Activated CD8-positive, alpha-beta memory T cell treated with anti-CD3 and anti-CD28 coated beads for 4 hours (primary cell): ENCODE measurements at places on chromosomes 7 and 10.

- DNase-seq = no peak
These were observed 335.7 kb downstream of the PHTF2 start for GRCh38 chr7:78134256-78134655.

DNA sequence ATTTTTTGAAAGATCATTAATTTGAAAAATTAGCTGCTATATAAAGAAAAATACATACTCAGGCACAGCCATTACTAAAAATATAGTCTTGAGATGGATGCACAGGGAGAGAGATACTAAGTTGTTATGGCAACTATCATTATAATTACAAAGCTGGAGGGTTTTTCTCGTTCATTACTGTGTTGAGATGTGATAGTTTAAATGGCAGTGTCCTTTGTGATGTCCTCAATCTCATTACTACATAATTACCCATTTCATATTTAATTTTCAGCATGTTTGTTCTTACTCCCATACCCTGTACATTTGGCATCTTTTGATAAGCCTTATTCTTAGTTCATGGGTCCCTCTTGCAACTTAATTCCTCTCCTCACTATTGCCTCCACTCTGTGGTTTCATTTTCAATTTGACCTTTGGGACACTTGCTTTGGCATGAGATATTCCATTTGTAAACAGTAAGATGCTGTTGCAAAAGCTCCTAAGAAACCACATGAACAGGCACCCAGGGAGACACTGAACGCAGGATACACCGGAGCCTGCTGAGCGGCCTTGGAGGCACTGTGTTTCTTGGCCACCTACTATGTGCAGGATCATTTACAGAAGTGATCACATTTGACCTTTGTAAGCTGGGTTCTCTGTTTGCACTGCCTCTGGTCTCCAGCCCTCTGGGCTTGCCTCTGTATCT is 4.8 kb upstream of the CPXM2 start:
- no peak for DNase-seq

GRCh38 chr10:97169063-97169462 is 16.7 kb downstream of the SLIT1 start:
- DNase-seq = no peak

- DNase-seq = no peak
These were observed 79.0 kb upstream of the LSM8 start for GRCh38 chr7:118104812-118105441.

DNA sequence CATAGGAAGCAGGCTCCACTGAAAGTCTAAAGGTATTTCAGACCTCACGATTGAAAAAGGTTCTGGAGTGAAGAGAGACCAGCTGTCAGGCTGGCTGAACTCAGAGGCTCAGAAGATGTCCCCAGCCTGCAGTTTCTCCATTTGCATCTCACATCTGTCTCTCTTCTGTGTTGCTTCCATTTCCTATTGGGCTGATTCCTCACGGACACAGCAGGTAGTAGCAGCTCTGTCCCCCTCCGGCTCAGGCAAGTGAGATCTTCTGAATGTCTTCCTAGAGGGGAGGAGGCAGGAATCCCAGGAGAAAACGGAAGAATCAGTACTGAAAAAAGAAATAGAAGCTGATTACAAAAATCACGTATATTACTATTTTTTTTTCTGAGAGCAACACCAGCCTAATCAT is 274.1 kb upstream of the COBL start:
- no peak for DNase-seq

DNA sequence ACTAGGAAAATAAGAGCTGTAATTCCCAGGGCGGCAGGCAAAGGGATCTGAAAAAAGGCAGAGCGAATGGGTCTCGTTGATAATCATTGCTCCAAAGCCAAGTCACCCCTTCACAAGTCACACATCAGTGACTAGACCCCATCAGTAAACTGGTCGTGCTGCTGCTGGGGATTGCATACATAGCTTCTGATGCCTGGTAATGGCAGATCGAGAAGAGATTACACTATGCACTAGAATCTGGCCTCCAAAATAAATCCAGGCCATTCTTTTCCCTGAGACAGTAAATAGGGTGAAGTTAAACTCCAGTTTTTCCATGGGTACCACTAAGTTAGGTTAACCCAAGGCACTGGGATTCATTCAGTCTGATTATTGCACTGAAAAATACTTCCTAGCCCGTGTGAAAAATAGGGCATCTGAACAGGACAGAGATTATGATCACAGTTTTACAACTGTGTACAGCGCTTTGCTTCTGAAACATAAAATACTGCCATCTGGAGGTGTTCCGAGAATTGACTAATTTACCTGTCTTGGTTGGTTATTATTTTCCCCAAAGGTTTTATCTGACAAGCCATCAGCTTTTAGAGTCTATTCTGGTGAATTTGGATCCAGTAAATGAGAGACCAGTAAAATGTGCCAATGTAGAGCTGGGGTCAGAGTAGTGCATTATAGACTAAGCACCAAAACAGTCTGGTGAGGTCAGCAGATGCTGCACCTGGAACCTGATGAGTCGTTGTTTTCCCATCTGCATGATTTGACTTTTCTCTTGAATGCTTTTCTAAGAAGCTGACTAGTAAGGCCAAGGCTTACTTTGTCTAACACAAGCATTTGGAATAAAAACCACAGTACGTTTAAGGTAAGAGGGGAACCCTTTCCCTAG is 82.9 kb upstream of the AFAP1L2 start:
- no peak for DNase-seq

DNA sequence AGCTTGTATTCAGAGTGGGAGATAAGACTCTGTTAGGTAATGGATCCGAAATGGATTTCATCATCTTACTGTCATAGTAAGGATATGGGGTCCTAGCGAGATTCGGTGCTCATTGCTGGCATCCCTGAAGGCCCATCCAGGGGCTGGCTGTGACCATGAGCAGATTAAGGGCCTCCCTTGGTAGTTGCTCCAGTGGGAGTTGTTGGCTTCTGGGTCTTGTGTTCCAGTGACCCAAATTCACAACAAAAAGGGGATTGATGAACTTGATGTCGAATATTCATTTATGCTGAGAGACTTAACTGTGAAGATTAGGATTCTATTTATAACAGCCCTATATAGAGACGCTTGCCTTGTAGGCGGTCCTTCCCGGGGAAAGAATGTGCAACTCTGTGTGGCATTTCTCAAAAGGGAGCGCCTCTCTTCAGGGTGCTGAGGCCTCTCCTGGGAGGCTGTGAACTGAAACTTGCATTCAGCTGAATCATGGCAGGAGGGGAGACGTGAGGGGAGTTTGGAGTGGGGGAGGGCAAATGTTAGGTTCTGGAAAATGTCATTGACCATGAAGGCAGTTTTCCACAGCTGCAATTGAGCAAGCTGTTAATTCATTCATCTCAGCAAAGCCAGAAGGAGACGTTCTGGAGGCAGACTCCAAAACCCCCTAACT is 233.1 kb upstream of the FZD8 start:
- no peak for DNase-seq

DNA sequence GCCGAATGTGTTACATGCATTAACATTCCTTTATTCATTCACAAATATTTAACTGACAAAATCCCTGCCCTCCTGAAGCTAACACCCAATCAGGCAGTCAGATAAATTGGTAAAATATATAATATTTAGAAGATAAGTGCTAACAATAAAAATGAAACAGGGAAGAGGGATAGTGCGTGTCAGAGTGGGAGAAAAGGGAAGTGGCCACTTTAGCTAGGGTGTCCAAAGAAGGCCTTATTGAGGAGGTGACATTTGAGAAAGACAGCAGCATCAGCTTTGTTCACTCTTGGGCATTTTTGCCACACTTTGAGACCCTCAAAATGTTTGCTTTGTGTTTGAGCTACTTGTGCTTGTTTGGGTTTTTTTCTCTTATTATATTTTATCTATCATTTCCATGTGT is 317.8 kb downstream of the SNX13 start:
- no peak for DNase-seq

DNA sequence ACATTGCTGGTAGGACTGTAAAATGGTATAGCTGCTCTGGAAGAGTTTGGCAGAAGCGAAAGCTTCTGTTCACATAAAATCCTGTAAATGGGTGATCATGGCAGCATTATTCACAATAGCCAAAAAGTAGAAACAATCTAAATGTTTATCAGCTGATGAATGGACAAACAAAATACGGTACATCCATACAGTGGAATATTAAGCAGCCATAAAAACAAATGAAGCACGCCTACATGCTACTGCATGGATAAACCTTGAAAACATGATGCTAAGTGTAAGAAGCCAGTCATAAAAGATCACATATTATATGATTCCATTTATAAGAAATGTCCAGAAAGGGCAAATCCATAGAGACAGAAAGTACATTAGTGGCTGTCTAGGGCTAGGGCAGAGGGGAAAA is 32.7 kb downstream of the KIN start:
- DNase-seq = no peak

GRCh38 chr10:95531058-95531809 is 29.9 kb downstream of the SORBS1 start:
- no peak for DNase-seq

GRCh38 chr7:5197811-5198210 is 7.8 kb downstream of the WIPI2 start:
- no peak for DNase-seq

- no peak for DNase-seq
These were observed 133.2 kb downstream of the CAMK1D start for GRCh38 chr10:12482587-12482986.

GRCh38 chr7:79453266-79453557 is 255 bp downstream of the MAGI2 start:
- DNase-seq = no peak

GRCh38 chr7:150415161-150416153 is 35.0 kb upstream of the GIMAP8 start:
- DNase-seq = no peak

DNA sequence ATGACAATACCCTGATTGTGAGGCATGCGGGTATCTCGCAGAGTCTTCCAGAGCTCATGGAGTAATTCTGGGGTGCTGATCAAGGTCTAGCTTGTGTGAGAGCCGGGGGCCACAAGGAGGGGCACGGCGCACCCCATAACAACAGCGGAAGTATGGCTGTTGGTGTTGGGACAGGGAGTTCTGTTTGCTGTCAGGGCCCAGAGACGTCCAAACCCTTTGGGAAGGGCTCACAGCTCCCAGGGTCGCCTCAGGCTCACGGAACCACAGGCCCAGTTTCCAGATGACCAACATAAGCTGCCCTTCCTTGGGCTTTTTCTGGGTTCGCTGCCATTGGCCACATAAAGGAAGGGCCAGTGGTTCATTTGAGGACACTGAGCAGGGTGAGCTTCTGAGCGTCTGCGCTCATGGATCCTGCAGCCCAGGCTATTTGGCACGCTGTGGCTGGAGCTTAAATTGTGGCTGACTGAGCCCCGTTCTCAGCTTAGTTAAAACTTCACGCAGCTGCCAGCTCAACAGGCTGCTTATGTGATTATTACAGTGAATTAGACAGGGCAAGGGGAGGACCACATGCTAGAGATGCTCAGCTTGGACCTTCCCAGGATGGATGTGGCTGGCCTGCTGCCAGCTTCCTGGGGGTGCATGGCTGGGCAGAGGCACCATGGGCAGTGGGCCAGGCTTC is 92.3 kb downstream of the DNAJB6 start:
- DNase-seq = no peak
